ENCODE measurements at places on chromosomes 13 and 19.

GRCh38 chr19:53132141-53132991, at the start of gene ZNF415:
Gene ZNF415 (minus strand): TSS chr19:53132910. CDS start chr19:53122676, 10,234 bp downstream.
- DNase-seq = no peak

DNA sequence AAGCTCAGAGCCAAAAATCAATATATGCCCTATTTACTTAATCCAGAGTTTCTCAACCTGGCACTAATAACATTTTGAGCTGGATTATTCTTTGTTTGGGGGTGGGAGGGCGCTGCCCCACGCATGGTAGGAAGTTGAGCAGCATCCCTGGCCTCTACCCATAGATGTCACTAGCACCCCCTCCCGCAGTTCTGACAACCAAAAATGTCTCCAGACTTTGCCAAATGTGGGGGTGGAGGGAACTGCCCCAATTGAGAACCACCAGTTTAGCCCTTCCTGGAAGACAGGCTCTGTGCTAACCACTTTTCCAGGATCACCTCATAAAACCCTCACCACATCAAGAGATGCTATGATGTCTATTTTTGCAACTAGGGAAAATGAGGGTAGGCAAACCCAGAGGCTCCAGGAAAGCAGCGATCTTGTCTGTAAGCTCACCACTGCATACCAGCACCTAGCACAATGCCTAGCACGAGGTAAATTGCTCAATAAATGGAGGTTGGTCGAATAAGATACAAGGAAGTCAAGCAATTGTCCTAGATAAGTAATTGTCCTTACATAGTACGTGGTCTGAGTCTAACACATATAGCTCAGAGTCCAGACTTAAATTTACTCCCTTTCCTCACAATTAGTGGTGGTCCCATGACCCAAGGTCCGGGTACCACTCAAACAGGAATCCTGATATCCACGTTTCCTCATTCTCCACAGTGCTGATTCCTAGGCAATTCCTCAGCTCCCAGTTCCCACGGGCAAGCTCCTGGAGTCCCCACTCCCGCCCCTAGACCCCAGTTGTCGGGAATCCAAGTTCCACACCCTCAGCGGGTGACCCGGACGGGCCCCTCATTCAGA, 892 bp downstream of the TRIR start:
- no peak for DNase-seq

GRCh38 chr13:111911754-111912452, 155.0 kb upstream of the SOX1 start:
- no peak for DNase-seq

DNA sequence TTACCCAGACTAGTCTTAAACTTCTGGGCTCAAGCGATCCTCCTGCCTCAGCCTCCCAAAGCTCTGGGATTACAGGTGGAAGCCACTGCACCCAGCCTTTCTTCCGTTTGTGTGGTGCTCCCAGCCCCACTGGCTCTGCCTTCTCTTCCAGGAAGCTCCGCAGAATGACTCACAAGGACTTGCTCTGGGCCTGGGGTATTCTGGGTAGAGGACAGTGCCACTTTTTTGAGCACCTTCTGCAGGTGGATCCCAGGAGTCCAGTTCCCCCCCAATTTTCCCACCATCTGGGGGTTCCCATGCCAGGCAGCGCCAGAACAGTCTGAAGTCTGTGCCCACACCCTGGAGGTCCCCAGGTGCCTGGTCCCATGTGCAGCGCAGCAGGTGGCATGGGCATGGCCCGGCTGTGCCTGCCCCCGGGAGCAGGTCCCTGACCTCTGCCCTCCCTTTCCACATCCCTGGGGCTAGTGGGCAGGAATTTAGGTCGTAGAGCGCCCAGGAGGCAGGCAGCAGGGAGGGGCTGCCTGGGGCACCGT, 1.6 kb downstream of the REEP6 start:
- no peak for DNase-seq

DNA sequence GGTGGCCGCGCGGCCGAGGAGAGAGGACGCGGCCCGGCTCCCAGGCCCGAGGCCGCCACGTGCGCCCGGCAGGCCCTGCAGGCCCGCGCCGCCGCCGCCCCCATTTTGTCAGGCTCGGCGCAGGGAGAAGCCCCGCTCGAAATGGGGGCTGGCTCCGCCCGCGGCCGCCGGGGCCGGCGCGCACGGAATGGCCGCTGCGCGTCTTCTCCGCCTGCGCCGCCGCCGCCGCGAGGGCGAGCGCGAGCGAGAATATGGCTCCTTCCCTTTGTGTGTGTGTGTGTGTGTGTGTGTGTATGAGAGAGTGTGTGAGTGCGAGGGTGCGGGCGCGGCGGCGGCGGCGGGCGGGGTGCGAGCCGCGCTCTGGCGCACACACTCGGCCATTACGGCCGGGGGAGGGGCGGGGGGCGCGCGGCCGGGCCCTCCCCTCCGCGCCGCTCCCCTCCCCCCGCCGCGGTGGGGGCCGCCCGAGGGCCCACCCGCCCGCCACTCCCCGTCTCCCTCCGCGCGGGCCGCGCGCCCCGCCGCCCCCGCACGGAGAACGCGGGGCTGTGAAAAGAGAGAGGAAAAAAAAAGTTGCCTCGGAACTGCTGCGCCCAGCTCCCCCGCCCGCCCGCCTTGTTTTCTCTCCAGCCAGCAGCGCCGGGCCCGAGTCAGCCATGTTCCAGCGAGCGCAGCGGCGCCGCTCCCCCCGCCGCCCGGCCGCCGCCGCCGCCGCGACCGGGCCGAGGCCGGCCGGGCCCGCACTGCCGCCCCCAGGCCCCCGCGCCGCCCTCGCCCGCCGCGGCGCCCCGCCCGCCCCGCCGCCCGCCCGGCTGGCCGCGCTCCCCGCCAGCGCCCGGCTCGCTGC, 1.0 kb downstream of the HMGB1 start:
- peak; percentile 37 for DNase-seq

DNA sequence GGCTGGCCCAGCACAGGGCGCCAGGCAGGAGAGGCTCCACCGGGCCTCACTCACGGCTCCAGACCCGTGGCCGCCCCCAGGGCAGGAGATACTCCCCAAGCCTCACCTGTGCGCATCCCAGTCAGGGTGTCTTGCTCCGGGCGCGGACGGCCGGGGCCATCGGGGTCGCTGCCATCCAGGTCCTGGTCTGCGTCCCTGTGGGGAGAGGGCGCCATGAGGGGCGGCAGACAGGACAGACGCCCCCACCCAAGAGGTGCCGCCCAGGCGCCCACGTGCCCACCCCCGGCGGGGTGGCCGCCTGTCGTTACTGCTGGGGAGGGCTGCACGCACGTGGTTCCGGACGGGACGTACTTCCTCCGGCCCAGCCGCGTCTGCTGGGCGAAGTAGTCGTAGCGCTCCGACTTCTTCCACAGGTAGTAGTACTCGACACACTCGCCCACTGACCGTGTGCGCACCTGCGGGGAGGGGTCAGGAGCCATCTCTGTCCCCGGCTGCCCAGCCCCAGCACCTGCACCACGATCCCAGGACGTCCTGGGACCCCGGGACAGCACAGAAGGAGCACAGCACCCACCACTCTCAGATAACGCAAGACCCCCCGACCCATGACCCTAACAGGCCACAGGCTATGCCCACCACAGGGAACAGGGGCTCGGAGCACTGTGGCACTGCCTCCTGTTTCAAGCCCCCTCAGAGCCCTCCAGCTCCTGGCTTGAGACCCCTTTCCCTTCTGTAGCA, 17.4 kb upstream of the PLPP2 start:
- no peak for DNase-seq

- no peak for DNase-seq
Observed at GRCh38 chr13:49927755-49928154, 8.4 kb downstream of the SPRYD7 start.

DNA sequence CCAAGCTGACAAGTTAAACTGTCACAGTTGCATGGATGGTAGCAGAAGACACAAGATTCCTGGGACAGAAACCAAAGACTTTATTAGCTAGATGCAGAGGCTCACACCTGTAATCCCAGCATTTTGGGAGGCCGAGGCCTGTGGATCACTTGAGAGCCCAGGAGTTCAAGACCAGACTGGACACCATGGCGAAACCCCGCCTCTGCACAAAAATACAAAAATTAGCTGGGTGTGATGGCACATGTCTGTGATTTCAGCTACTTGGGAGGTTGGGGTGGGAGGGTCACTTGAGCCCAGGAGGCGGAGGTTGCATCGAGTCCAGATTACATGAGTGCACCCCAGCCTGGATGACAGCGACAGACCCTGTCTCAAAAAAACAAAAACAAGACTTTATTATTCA, 346.6 kb downstream of the IRS2 start:
- DNase-seq = no peak

GRCh38 chr13:26656919-26657318, 99.4 kb downstream of the WASF3 start:
- DNase-seq = peak; percentile 43

- DNase-seq = no peak
Observed at GRCh38 chr19:369876-370275, 25.3 kb upstream of the MIER2 start.

GRCh38 chr13:79935121-79935520, 405.8 kb downstream of the SPRY2 start:
- DNase-seq = peak; percentile 88

DNA sequence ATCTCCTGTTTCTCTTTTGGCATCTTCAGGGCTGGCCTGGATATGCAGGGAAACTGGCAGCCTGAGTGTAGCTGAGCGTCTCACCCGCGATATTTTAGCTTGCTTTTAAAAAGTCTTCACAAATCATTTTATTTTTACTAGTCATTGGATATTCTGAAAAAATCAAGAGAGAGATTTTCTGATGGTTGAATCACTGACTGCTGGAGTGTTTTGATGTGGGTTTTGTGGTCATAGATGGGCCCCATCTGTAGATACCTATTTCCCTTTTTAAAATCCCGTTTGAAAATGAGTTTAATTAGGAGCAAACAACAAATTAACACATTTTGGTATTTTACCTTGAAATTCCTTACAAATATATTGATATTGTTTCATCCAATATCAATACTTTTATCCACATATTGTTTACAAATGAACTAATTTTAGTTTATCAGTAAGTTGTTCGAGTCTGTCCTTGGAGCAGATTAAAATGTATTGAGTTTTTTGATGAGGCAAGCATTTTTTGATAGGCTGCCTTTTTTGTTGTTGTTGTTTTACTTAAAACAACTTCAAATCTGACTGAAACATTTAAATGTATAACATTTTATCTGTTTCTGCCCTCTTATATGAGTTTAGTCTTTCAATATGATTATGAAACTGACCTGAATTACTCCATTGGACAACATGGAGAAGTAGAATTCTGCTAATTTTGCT, 21.5 kb upstream of the OXGR1 start:
- DNase-seq = no peak

- DNase-seq = no peak
Observed at GRCh38 chr13:106052200-106052767, 483.2 kb downstream of the EFNB2 start.

- no peak for DNase-seq
Observed at GRCh38 chr19:52217576-52217975, 27.7 kb downstream of the PPP2R1A start.

GRCh38 chr19:6797646-6798045, 25.1 kb downstream of the VAV1 start:
- DNase-seq = no peak

- DNase-seq = peak; percentile 56
Observed at GRCh38 chr19:7652061-7652641, 15.2 kb downstream of the STXBP2 start.

DNA sequence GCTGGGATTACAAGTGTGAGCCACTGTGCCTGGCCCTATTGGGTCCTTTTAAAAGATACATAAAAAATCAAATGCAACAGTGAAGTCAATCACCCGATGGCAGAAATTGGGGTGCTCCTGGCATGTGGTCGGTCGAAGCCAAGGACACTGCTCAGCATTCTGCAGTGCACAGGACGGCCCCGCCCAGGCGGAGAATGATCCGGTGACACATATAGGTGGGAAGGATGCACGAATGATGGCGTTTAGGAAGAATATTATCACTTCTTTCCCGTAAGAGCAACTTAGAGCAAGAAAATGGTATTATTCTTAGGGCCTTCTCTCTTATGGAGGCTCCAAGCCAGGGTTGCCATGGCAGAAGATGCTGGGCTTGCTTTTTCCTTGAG, 3.2 kb upstream of the GP6 start:
- DNase-seq = no peak

- no peak for DNase-seq
Observed at GRCh38 chr19:3936506-3937442, 3.9 kb downstream of the NMRK2 start.

GRCh38 chr13:78020861-78021260, 102.2 kb upstream of the EDNRB start:
- DNase-seq = no peak

- DNase-seq = peak; percentile 55
Observed at GRCh38 chr19:14023404-14024235, 4.3 kb upstream of the RLN3 start.

DNA sequence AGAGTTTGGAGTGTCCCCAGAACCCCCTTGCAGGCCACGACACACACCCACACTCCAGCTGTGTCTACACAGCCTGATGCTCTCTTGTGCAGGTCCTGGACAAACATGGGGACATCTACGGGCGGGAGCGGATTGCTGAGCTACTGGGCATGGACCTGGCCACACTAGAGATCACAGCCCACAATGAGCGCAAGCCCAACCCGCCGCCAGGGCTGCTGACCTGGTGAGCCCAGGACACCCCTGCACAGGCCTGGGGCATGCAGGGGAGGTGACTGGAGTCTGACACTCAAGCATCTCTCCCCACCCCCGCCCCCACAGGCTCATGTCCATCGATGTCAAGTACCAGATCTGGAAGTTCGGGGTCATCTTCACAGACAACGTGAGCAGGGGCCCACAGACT, 39.9 kb downstream of the MAP4K1 start:
- no peak for DNase-seq

- DNase-seq = no peak
Observed at GRCh38 chr19:52351512-52351911, 15.5 kb downstream of the ZNF610 start.

- peak; percentile 86 for DNase-seq
Observed at GRCh38 chr13:20702530-20702914, 977 bp upstream of the IL17D start.

DNA sequence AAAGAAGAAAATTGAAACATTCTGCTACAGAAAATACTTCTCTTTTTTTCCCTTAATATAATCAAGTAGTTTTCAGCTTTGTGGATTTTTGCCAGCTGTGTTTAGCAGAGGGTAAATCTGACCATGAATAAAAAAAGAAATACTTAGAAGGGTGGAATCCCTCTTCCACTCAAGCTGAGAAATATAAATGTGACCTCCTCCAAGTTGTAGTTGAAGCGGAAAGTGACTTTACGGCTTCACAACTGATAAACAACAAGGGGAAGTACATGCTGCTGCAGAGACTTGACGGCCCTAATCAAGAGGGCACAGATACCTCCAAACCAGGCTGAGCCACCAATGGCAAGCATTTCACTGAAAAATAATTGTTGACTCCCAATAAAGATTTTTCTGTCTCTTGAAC, 785.0 kb downstream of the SLITRK5 start:
- no peak for DNase-seq

DNA sequence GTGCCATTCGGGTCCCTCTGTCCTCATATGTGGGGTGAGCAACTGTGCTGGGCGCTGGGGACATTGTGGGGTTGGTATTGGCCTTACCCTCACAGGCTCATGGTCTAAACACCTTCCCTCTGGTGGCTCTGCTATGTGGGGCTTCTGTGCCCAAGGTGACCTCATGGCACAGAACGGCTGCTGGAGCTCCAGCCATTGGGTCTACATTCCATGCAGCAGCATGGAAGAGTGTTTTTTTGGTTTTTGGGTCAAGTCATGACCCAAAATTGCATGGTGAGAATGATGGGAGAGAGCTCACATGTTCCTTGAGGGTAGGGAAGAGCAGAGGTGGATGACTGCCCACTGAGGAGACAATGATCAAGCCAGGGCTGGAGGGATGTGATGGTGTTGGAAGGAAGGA, 17.2 kb downstream of the PGLS start:
- no peak for DNase-seq

GRCh38 chr13:34611671-34612070, 330.4 kb upstream of the NBEA start:
- no peak for DNase-seq

- no peak for DNase-seq
Observed at GRCh38 chr19:48113190-48113917, 2.7 kb upstream of the PLA2G4C start.

GRCh38 chr19:907183-907853, 5.7 kb downstream of the R3HDM4 start:
- no peak for DNase-seq

All from foreskin melanocyte (primary cell).